Activated CD4-positive, CD25-positive, alpha-beta regulatory T cell treated with anti-CD3 and anti-CD28 coated beads, Interleukin-2, amount 50 U/mL, for 24 hours (primary cell): ENCODE measurements at places on chromosomes 1 and 21.

DNA sequence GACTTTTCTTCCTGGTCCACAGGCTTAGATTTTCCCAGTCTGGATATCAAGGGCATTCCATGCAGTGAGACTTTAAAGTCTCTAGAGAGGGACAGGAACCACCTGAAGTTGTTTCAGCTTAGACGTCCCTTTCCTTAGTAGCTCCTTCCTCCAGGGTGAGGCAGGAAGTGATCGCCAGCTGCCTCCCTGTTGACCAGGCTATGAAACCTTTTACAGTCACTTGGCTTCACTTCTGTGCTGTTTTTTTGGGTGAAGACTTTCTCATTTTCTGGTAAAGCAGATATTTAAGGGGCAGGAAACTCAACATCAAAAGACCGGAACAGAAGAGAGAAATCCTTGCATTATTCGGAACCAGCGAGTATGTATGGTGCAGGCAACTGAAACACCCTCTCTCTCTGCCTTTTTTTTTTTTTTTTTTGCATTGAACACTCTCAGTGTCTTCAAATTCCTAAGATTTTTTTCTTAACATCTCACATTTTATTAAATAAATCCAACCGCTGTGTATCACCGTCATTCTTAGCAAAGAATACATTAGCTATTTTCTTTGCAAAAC is 234.6 kb upstream of the IRF2BP2 start:
- no peak for ATAC-seq

DNA sequence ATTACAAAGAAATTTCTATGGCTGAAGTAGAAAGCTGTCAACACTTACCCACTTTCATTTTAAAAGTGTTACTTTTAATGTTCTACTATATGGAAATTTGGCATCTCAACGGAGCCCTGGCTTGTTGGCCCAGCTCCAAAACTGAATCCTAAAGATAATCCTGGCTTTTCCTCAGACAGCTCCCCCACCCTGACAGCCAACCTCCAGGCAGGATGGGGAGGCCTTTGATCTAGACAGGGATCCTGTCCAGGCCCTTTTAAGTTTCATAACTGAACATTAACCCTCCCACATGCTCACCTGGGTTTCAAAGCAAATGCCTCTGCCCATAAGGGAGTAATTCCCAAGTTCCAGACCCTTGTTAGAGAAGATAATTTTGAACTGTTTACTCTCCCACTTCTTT is 99.3 kb upstream of the RALGPS2 start:
- ATAC-seq, result no peak

DNA sequence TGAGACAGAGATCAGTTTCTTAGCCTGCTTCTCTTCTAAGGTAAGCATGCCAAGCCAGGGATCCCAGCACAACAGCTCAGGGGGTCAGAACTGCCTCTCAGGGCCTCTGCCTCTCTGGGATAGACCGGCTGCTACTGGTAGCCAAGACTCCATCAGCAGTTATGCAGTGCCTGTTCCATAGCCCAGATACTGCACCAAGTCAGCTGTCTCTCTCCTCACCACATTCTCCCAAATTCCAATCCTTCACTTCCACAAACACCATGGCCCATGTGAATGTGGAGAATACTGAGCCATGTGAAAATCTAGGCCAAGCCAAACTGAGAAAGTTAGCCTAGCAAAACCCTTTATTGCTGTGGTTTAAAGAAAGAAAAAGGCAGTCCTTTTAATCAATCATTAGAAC is 37.5 kb downstream of the CDC42BPA start:
- ATAC-seq, result no peak

DNA sequence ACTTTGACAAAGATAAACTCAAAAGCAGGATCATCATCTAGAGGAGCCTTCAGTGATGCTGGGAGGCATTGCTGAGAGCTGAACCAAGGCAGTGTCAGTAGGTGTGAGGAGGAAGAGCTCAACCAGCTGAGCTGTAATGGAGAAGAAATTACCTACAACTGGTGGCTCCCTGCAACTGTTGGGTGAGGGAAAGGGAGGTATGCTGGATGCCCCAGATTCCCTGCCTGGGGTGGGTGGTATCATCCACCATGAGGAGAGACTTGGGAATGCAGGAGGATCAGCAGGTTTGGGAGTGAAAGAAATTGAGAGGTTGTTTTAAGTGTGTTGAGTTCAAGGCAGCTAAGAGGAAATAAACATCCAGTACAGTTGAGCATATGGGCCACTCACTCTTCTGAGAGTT is 199.8 kb downstream of the DNM3 start:
- ATAC-seq, result no peak

DNA sequence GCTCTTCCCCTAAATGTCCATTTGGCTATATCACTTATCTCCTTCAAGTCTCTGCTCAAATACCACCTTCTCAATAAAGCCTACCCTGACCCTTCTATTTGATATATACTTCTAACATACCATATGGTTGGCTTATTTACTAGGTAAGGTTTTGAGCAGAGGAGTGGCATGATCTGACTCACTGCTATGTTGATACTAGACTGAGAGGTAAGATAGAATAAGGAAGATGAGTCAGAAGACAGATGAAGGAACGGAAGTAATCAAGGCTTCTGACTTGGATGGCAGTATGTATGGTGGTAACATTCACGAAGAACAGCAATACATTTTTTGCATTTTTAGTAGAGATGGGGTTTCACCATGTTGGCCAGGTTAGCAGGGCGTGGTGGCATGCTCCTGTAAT is 4.8 kb upstream of the HRNR start:
- peak; percentile 32 for ATAC-seq

DNA sequence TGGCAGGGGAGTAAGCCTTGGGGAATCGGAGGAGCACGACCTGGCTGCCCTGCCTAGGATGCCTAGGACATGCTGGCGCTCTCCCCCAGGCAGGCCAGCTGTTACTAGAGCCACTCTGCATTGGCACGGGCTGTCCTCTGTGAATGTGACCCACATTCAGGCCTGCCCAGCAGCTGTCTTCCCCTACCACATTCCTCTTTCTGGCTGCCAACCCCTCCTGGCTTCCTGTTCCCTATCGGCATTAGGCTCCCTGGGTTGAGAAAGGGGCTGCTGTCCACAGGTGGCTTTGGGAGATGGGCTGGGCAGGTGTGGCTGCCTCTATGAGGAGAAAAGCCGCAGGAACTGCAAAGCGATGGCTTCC is 2.3 kb upstream of the NFASC start:
- ATAC-seq, result no peak

DNA sequence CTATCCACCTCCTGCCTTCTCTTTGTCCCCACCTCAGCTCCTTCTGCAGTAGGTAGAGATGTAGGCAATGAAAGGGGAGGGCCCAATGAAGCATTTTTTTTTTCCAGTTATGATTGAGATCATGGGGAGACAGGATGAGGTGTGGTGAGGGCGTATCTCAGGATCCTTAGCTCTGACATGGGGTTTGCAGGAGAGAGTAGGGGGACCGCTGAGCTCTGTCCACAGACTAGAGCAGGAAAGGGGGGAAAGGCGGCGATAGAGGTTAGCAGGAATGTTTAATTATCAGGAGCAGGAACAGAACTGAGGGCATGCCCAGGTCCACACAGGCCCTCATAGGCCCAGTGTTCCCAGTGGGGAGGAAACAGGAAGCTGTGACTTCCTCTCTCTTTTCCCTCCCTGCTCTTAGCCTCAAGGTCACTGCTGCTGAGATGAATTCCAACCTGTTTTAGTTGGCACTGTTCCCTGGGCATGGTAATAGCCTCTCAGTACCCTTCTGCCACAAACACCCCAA is 901 bp upstream of the RXFP4 start:
- no peak for ATAC-seq

DNA sequence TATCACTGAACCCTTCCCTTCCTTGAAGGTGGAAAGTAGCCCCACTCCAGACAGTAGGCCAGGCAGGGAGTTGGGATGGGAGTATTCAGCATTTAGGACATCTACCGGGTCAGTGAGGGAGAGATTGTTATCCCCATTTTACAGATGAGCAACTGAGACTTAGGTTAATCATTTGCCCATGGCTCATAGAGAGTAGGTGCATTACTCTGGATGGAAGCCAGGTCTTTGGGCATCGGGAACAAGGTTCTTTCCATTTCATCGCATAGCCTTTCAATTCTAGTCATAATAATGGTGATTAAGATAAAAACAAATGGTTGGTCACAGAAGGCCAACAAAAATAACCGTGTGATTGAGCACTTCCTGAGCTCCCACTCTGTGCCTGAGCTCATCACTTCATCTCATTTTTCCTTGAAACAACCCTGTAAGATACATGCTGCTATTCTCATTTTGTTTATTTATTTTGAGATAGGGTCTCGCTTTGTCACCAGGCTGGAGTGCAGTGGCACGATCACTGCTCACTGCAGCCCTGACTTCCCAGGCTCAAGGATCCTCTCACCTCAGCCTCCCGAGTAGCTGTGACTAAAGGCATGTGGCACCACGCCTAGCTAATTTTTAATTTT is 64.8 kb downstream of the NAV1 start:
- ATAC-seq, result no peak

GRCh38 chr1:153577138-153577537 is 11.5 kb upstream of the S100A2 start:
- ATAC-seq, result no peak

GRCh38 chr1:219215477-219215876 is 41.8 kb downstream of the LYPLAL1 start:
- no peak for ATAC-seq

GRCh38 chr1:41844255-41844654 is 74.5 kb downstream of the HIVEP3 start:
- ATAC-seq, result no peak

GRCh38 chr21:36630485-36631206 is 68.3 kb upstream of the SIM2 start:
- ATAC-seq, result peak; percentile 58

GRCh38 chr1:157156058-157156541 is 17.9 kb upstream of the ETV3 start:
- peak; percentile 63 for ATAC-seq

DNA sequence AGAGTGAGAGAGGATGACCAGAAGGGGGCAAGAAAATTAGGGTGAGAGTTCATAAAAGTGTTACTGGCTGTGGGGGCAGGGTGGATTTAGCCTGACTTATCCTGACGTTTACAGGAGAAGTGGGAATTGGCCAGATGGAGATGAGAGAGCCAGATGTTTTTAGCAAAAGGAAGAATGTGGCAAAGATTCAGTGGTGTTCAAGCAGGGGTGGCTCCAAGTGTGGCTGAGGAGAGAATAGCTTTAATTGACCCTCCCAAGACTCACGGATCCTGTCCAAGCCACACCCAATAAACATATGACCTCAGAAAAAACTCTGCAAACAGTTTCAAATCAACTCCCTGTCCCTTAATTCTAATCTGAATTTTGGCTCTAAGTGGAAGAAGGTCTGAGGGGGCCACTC is 35.2 kb upstream of the EDEM3 start:
- ATAC-seq, result no peak

DNA sequence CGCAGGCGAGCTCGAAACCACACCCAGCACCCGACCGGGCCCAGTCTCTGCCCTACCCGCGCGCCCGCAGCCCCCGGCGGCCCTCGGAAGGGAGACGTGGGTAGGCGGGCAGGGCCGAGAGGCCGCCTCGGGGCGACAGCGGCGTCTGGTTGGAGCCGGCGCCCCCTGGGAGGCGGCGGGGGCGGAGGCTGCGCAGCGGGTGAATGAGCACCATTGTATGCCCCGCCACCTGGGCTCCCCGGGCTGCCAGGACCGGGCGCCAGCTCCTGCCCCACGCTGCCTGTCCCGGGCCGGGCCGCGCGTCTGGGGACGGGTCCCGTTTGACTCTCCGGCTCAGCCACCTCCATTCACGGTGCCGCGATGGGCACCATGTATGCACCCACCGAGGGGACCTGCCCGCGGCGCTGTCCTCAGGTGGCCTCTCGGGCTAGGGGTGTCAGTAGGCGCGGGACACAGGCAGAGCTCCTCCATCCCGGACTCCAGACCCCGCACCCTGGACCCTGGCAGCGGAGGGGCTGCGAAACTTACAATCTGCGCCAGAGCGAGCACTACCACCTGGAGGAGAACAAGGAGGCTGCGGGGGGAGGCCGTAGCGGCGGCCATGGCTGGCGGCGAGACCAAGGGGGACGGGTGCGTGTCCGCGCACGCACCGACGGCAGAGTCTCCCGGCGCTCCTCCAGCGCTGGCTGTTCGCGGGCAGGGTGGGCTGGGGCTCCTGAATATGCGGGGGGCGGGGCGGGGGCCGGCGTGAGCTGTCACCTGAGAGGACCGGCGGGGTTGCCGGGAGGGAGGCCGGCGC is at the start of gene COL9A2:
COL9A2 (minus strand) TSS at position 692 of the 799 bp plus-strand sequence; CDS start at position 603, 89 bp downstream.
- peak; percentile 67 for ATAC-seq
